Tongue (tissue), 3 donors: ENCODE measurements at places on chromosomes 5 and 9. TPM values are rescaled to one million over a fixed set of nuclear protein-coding genes. Genes with fewer than 3 reads are reported as not detected.

The BARHL1 gene
- not detected for total RNA-seq

The RGS7BP gene
- 2.2 TPM for total RNA-seq

The ENC1 gene
- total RNA-seq = 54.6 TPM

The NME5 gene
- 1.4 TPM for total RNA-seq

The STK32A gene
- total RNA-seq = 0.62 TPM

The ACOT12 gene
- not detected for total RNA-seq

The CDC25C gene
- total RNA-seq = 4.4 TPM

The PCDHB16 gene
- total RNA-seq = 4.1 TPM

The SHOC1 gene
- not detected for total RNA-seq

The LRRC70 gene
- total RNA-seq = 10.4 TPM

The EHMT1 gene
- total RNA-seq = 70.3 TPM

The CDKN2B gene
- 2.2 TPM for total RNA-seq

The PALM2AKAP2 gene
- 64.8 TPM for total RNA-seq

The SLC28A3 gene
- total RNA-seq = 4.0 TPM

The ZNF474 gene
- total RNA-seq = 1.0 TPM
